ENCODE measurements at places on chromosomes 7 and 10.

- no peak for DNase-seq
Measured at GRCh38 chr7:92632791-92633190, 42.6 kb upstream of the FAM133B start.

DNA sequence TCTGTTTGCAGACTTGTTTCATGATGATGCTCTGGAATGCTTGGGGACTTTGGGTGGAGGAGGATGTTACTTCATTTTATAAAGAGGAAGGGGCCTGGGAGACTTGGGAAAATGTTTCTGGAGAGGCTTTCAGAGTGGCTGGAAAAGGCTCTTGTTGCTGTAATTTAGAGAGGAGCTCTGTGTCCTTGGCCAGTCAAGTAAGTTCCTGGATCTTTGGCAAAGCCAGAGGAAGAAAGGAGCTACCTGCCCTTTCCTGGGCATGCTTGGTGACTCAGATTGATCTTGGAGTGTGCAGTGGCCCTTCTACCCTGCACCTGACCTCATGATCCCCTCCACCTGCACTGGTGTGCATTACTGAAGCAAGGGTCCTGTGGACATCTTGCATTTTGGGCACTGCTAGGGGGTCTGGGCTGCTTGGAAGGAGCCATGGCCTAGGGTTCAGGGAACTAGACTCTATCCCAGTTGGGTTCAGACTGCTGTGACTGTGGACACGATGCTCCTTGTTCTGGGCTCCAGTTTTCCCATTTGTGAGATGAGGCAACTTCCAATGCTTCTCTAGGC, 56.1 kb downstream of the ADCYAP1R1 start:
- no peak for DNase-seq

DNA sequence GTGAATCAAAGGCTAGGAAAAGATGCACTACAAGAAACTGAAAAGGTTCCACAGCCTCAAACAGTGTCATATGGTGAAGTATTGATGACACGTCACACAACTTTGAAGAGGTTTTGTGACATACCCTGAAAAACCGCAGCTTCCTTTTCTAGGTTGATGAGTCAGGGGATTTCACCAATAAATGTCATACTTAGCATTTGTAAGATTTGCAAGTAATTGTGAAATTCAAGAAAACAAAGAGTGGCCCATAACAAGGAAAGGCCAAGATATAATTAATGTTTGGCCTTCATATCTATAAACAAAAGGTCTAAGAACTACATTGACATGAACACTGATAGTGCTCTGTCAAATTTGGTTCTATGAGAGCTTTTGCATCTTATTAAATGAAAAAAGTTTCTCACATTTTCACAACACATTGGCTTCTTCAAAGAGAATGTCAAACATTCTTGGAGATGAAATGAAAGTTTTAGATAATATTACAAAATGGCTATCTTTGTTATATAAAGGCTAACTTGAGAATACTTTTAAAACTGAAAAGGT, 62.0 kb upstream of the NAMPT start:
- DNase-seq: no peak

DNA sequence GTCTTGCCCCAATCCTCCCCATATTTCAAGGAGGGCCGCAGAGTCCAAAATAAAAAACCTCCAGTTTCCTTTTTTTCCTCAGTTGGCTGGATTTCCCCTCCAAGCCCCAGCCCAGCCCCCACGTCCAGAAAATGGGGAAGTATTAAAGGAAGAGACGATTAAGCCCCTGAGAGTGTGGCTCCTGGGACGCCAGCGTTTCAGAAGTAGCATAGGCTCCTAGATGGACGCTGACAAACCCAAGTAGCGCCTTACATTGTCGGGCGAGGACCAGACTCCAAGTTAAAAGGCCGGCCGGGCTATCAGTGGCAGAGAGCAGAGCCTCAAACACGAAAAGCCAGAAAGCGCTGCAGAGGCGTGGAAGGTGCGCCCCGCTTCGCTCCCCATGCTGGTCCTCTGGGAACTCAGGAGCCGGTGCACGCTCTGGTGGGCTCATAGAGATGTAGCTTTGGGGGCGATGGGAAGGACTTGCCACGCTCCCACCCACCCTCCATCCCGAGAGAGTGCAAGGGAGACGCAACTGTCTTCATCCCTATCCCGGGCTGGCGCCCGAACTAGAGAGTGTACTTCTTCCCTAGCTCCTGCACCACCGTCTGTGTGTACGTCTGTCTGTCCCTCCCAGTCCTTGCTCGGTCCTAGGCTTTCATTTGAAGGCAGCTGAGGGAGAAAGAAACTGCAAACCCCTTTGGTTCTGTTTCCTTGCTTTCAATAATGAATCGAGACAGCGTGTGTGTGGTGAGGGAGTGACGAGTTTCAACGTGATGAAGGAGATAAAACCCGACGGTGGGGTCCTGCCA, 6.3 kb upstream of the EMX2 start:
- DNase-seq: no peak

- DNase-seq: no peak
Measured at GRCh38 chr7:49703337-49703736, 70.1 kb upstream of the VWC2 start.

- DNase-seq: no peak
Measured at GRCh38 chr10:1425879-1426278, 311.4 kb downstream of the ADARB2 start.

DNA sequence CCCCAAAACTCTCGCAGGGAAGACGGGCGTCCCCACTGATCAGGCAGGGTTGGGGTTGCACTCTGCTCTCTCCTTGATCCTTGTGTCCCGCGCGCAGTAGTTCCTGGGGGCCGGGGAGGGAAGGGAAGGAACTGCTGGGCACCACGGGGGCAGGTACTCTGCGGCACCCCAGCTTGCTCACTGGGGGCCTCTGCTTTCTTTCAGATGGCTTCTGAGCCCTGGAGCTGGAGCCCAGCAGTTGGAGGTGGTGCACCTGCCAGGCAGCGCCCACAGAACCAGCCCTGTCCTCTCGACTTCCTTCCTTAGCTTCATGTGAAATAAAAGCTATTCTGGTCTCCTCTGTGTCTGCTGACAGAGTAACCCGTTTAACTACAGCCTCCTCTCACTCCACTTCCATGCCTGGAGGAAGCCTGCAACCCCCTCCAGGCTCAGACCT, 12.2 kb downstream of the PLAC9 start:
- DNase-seq: no peak

DNA sequence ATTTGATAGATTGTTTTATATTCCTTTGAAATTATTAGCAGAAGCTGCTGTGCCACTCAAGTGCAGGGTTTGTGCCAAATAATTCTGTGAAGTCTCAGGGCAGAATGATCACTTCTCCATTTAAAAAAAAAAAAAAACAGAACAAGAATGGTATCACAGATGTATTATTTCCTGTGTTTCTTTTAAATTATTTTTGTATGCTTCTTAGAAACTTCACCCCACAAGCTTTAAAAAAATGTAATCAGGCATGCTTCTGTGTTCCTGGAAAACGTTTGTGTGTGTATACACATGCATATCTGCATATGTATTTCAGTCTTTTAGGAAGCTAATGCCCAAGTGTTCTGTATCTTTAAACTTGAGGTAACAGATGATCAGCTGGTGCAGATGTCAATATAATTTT, 6.3 kb upstream of the CD36 start:
- DNase-seq: no peak

- no peak for DNase-seq
Measured at GRCh38 chr7:151724250-151724915, 152.5 kb downstream of the PRKAG2 start.

- no peak for DNase-seq
Measured at GRCh38 chr10:5106553-5106952, 12.3 kb downstream of the AKR1C3 start.

DNA sequence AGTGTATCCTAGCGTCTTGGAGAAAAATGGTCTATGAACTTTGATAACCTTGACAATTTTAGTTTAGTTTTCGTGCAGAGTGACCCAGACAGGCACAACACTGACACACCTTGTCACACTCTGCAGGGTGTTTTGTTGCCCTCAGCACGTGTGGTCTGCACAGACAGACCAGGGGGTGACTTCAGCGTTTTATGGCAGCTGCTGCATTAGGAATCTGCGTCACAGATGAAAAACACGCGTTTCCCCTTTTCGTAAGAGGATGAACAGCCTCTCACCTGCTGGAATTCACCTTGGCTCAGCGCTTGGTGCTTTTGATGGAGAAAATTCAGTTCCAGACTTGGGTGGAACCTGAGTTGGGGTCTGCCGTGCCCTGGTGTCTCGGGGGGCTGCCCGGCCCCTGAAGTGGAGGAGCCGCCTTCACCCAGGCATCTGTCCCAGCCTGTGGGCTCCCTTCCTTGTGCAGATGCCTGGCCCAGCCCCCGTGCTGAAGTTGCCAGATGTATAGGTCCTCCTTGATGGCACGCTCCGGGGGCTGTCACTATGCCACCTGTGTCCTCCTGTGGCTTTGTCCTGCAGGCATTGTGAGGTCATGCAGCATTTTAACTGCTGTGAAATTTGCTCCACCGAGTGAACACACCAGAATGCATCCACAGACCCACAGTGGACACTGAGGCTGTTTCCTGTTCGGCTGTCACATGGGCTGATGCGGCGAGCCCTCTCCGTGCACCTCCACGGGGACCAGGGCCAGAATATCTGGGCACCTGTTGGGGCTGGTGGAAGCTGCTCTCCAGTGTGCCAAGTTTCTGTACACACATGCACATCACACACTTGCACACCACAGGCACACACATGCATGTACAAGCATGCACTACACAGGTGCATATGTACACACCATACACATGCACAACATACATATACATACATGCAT, 18.3 kb downstream of the INPP5A start:
- peak; percentile 18 for DNase-seq

DNA sequence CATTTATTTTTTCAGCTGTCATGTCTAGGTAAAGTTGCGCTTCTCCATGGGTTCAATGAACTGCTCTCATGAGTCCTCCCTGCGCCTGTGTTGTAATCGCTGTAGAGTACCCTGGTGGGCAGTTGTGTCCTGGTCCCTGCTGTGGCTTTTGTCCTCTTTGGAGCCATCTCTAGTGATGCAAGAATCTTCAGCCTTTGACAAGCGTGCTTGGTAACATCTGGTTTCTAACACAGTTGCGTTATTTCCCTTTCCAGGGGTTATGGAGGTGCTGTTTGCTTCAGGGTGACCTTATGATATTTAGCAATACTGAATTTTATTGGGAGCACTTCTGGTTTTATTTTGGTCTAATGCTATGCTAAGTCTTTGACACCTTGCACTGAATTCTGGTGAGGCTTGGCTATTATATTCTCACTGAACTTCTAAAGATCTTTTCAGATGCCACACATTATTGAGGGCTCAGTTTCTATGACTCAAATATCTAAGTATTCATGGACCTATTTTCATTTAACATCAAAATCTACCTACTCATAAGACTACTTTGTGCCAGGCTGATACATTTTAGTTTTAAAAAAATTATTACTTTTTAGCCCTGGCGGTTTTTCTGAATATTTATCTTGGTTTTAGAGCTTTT, 88.6 kb downstream of the FANK1 start:
- no peak for DNase-seq

DNA sequence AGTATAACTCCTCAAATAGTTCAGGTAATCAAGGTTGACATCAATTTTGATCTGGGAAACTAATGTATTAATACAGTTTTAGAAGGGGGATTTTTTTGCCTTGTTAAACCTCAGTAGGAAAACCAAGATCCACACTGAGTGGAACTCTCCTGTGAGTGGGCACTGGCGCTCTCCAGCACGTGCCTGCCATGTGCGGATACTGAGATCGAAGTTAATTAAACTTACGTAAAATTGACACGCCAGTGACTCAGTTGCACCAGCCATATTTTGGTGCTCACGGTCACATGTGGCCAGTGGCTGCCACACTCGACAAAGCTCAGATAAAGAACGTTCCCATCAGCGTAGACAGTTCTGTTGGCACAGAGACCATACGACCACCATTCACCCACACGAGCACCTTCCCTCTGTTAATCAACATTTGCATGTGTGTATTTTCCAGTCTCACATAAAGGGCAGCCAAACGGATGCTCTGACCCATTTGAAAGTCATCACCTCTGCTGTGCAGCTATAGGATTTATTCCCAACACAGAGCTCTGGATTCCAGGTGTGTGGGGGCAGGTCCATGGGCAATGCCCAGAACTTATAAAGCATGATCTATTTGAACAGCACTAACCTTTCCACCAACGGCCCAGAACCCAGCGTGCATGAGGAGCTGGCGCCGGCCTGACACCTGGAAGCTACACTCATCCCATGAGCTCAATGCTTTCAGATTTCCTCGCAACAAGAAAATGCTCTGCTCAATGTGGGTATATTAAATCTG, 77.7 kb downstream of the VIPR2 start:
- no peak for DNase-seq

- DNase-seq: no peak
Measured at GRCh38 chr10:118278649-118279048, 63.5 kb downstream of the FAM204A start.

DNA sequence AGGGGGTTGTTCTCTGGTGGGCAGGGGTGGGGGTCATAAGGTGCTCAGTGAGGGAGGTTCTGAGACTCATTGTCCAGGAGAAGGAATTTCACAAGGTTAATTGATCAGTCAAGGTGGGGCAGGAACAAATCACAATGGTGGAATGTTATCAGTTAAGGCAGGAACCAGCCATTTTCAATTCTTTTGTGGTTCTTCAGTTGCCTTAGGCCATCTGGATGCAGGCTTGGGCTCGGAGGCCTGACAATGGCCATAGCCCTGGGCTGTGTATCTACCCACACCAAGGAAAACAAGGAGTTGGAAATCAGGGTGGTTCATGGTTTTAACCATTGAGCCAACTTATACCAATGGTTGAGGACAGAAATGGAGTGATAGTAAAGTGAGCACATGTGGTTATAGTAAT, 1221.8 kb downstream of the TYW1 start:
- DNase-seq: no peak

DNA sequence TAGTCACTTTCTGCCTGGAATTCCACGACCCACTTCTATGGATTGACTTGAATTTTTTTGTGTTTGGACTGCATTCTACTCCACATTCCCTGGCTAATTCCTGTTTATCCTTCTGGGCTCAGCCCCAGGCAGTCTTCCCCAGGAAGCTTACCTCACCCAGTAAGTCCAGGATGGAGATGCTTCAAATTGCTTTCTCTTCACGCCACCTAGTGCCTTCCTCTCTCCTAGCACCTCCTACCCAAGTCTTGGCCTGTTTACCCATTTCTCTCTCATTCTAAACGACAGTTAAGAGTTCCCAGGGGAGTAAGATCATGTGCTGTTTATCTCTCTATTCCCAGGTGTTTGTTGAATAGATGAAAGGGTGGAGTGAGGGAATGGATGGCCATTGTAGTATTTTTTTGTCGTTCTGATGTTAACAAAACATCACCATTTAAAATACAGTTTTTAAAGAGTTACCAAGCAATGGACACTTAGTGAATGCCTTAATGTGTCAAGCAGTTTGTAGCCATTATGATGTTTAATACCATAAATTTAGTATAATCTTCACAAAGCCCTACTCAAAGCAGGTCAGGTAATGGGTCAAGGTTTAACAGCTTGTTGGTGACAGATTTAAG, 45.5 kb upstream of the TARP start:
- no peak for DNase-seq

DNA sequence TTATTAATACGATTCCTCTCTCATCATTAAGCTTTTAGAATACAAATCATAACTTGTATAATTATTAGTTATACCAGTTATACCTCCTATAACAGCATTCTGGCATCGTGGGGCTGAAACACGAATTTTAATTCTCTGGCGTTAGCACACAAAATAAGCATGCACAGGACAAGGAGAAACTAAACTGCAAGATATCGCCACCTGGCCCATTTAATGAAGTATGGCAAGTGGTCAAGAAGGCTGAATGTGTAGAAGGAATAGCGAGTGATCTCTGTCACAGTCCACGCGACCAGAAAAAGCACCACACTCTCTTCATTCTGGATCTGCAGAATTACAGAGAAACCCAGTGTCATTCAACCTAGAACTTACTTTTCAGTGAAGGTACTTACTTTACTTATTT, 18.1 kb downstream of the HACD1 start:
- no peak for DNase-seq

GRCh38 chr10:22305721-22306120, 10.5 kb upstream of the COMMD3 start:
- no peak for DNase-seq
